ENCODE measurements at places on chromosomes 13 and 19.
A peak's percentile ranks its signal among the peaks of the same experiment; 100 is the strongest.

DNA sequence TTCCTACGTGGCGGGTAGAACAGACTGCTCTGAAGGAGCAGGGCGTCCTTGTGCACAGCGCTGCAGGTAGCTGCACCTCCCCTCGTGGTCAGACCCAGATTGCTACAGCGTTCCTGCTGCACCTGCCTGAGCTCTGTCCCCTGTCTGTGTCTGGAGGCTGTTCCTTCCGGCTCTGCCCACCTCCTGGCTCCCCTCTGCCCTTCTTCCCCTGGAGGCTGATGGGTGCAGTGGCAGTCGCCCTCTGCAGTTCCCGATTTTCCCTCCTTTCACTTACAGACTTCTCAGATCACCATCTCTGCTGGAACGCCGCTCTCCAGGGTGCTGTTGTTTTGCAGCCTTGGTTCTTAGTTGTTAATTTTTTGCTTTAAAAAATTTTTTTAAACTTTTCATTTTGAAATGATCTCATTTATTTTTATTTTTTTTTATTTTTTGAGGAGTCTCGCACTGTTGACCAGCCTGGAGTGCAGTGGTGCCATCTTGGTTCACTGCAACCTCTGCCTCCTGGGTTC, 53.6 kb downstream of the SMARCA4 start:
- no peak for DNase-seq

DNA sequence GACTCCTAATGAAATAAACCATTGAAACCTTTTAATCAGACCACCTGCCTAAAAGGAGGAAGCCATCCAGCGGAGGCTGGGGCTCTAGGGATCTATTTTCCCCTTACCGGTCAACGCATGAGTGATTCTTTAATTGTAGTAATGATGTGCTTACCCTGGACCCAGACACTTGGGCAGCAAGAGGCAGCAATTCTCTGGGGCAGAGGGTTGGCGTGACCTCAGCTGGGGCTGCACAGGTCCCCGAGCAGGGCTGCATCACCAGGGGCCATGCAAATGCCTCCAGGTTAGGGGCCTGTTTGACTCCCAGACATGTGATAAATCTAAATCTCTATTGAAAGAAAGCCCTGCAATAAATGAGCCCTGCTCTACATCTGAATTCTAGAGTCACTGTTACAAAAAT, 194.2 kb upstream of the TSHZ3 start:
- DNase-seq: no peak

DNA sequence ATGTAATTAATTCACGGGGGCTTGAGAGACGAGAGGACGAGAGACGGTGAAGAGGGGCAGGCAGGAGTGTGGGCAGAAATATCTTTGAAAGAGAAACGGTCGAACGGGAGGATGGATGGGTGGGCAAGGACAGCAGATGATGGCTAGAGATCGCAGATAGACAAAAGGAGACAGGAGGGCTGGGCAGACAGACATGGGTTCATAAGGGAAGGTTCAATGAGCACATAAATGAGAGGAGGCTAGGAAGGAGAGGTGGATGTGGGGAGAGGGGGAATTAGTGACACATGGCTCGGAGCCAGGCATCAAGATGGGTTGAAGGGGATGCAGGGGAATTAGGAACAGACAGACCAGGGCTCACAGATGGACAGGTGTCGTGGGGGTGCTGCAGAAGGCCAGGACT, 1.1 kb downstream of the SYT3 start:
- no peak for DNase-seq

DNA sequence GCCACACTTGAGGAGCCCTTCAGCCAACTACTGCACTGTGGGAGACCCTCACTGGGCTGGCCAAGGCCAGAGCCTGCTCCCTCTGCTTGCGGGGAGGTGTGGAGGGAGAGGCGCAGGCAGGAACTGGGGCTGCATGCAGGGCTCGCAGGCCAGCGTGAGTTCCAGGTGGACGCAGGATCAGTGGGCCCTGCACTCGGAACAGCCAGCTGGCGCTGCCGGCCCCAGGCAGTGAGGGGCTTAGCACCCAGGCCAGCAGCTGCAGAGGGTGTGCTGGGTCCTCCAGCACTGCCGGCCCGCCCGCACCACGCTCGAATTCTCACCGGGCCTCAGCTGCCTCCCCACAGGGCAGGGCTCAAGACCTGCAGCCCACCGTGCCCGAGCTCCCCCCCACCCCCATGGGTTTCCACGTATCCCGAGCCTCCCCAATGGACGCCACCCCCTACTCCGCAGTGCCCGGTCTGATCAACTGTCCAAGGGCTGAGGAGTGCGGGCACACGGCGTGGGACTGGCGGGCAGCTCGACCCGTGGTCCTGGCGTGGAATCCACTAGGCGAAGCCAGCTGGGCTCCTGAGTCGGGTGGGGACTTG, 1293.8 kb upstream of the PCDH9 start:
- no peak for DNase-seq

GRCh38 chr13:95113601-95114000, 187.7 kb downstream of the ABCC4 start:
- DNase-seq: no peak

- DNase-seq: peak; percentile 43
Observed at GRCh38 chr19:29831041-29831548, 19.3 kb downstream of the CCNE1 start.

DNA sequence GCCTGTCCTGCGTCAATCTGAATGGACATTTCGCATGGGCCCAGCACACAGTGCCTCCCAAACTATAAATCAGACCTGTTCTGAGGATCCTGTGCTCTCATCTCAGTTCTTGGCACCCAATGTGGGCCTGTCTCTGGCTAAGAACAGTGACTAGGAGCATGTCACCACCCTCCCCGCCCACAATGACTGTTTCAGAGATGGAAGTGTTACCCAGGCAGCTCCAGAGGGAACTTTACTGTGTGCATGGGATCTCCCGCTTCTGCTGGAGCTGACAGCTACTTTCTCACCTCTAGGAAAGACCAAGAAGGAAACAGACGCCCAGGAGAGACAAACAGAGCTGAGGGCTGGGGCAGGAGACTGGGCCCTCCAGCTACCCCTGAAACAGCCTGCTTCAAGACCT, 45.0 kb downstream of the KCTD15 start:
- DNase-seq: no peak

GRCh38 chr19:51086153-51086850, 3.6 kb upstream of the KLK14 start:
- DNase-seq: no peak

GRCh38 chr19:2455851-2456570, 748 bp downstream of the LMNB2 start:
- DNase-seq: no peak

DNA sequence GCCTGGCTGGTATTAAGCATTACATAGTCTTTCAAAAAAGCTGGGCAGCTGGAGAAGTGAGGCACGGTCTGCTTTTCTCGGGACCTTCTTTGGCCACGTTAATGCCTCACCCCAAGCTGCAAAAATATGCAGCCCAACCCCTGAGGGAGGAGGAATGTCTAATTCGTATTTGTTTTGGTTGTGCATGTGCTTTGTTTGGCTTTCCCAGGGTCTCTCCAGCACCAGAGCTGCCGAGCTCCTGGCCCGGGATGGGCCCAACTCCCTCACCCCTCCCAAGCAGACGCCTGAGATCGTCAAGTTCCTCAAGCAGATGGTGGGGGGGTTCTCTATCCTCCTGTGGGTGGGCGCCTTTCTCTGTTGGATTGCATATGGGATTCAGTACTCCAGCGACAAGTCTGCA, 7.9 kb downstream of the ATP12A start:
- no peak for DNase-seq

- peak; percentile 65 for DNase-seq
Observed at GRCh38 chr13:60351326-60351725, 45.7 kb upstream of the TDRD3 start.

GRCh38 chr13:31092646-31093045, 69.1 kb downstream of the HSPH1 start:
- DNase-seq: no peak

GRCh38 chr19:17977021-17977420, 10.1 kb downstream of the KCNN1 start:
- DNase-seq: no peak

- no peak for DNase-seq
Observed at GRCh38 chr13:36553491-36553890, 120.3 kb upstream of the SERTM1 start.

All from kidney tubule cell (primary cell).